ENCODE measurements at places on chromosomes 11 and 22.
A peak's percentile ranks its signal among the peaks of the same experiment; 100 is the strongest.

- DNase-seq, result no peak
- no peaks in the 10 kb centered on the region for H3K4me1 ChIP-seq
- H3K4me3 ChIP-seq, result no peak overlapping the region
- no peak overlapping the region for H3K27ac ChIP-seq
- no peaks in the 10 kb centered on the region for H3K36me3 ChIP-seq
- no peaks in the 10 kb centered on the region for H3K27me3 ChIP-seq
Measured at GRCh38 chr22:39459681-39460080, 2.9 kb downstream of the MGAT3 start.

DNA sequence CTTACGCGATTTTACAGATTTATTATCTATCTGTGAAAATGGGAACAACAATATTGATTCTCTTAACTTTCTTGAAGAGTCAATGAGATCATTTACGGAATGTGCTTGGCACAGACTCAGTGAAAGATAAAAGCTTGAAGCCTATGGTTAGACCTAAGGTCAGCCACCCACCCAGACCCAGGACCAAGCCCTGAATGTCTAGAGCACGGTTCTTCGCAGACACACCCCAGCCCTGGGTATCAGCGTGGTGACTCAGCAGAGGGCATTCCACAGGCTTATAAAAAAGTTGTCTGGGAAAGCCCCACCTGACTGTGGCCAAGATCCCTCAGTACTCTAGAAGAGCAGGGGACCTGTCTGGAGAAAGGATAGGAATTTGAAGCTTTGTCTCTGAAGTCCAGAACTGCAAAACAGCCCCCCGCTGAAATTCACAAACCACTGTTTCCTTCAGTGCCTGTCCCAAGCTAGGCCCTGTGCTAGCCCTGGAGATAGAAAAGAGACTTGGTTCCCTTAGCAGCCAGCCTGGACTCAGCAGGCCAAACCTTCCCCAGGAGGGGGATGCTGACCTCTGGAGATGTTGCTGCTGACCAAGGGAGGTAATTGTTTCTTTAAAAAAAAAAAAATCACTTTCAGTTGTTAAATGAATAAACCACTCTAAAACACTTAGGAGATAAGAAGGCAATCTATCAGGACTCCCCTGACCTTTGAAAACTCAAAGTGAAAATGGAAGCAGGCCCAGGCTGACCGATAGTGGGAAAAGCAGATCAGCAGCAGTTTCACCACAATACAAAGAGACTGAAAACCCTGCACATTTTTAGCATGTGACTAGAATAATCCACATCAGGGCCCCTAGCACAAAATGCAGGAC, 114.0 kb downstream of the ABTB2 start:
- H3K4me1 ChIP-seq, result peaks cover 54% of the 10 kb centered on the region
- no peak for DNase-seq
- no peak overlapping the region for H3K4me3 ChIP-seq
- peak overlapping the region; percentile 89 for H3K27ac ChIP-seq
- H3K27me3 ChIP-seq, result no peaks in the 10 kb centered on the region
- no peaks in the 10 kb centered on the region for H3K36me3 ChIP-seq

DNA sequence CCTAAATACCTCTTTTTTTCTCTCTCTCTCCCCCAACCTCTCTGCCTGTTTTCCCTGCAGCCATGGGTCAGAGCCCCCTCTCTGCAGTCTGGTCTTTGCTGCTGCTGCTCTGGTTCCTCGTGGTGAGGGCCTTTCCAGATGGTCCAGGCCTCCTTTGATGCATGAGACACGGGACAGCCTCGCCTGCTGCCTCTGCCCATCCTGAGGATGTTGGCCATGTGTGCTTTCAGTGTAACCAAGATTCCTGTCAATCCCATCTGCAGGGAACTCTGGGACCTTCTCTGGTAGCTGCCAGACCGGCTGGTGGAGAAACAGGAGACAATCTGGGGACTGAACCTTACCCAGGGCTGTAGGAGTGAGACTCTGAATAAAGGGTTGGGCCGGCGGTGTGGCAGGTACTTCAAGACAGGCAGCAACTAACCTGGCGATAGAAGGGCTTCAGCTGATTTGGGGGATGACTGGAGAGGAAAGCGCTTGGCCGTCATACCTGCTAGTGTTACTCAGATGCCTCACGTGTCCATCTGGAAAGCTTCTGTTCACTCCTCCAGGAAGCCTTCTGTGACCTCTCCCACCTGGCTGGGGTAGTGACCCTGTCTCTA, 7.1 kb downstream of the CHRNA10 start:
- H3K4me3 ChIP-seq, result no peak overlapping the region
- no peak overlapping the region for H3K27ac ChIP-seq
- H3K36me3 ChIP-seq, result peaks cover 3% of the 10 kb centered on the region
- DNase-seq, result no peak

GRCh38 chr22:19693581-19693980, 20.7 kb upstream of the SEPTIN5 start:
- H3K4me1 ChIP-seq, result peaks cover 7% of the 10 kb centered on the region
- no peak overlapping the region for H3K4me3 ChIP-seq
- H3K27ac ChIP-seq, result no peak overlapping the region
- DNase-seq, result no peak
- no peaks in the 10 kb centered on the region for H3K36me3 ChIP-seq
- H3K27me3 ChIP-seq, result no peaks in the 10 kb centered on the region

DNA sequence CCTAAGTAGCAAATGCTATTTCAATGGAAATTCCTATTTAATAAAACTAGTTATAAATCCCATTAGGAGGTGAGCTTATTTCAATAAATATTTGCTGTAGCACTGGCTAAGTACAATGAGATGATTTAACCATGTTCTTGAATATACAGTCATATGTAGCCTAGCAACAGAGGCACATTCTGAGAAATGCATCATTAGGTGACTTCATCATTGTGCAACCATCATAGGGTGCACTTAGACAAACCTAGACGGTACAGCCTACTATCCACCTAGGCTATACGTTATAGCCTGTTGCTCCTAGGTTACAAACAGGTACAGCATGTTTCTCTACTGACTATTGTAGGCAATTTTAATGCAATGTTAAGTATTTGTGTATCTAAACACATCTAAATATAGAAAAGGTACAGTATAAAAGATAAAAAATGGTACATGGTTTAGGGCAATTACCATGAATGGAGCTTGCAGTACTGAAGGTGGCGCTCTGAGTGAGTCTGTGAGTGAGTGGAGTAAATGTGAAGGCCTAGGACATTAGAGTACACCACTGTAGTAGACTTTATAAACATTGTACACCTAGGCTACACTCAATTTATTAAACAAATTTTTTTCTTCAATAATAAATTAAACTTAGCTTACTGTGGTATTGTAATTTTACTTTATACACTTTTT, 350.1 kb downstream of the CASP12 start:
- H3K27ac ChIP-seq, result no peak overlapping the region
- H3K27me3 ChIP-seq, result no peaks in the 10 kb centered on the region
- H3K4me3 ChIP-seq, result no peak overlapping the region
- no peaks in the 10 kb centered on the region for H3K4me1 ChIP-seq

- no peak for DNase-seq
- H3K27me3 ChIP-seq, result no peaks in the 10 kb centered on the region
- no peak overlapping the region for H3K27ac ChIP-seq
- H3K4me1 ChIP-seq, result no peaks in the 10 kb centered on the region
- H3K36me3 ChIP-seq, result no peaks in the 10 kb centered on the region
- no peak overlapping the region for H3K4me3 ChIP-seq
Measured at GRCh38 chr11:128246364-128246801, 341.0 kb downstream of the ETS1 start.

GRCh38 chr22:30636226-30637077, 871 bp downstream of the SLC35E4 start:
- no peak for DNase-seq
- peak overlapping the region; percentile 75 for H3K27ac ChIP-seq
- H3K4me1 ChIP-seq, result peaks cover 10% of the 10 kb centered on the region
- H3K4me3 ChIP-seq, result peak overlapping the region; percentile 60
- H3K27me3 ChIP-seq, result no peaks in the 10 kb centered on the region

DNA sequence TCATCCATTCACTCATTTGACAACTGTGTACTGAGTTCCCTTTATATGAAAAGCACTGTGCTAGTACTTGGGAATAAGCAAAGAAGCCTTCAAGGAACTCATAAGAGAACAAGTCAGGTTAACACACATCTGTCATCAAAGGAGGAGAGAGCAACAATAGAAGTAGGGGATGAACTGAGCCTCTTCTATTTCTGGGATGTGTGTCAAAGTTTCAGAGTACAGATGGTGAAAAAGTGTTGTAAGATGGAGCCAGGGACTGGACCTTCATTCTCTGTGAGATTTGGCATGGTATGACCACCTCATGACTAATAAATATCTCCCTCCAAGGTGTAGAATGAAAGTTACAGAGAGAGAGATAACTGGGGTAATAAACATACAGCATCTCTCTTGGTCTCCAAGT, 349.8 kb upstream of the PLET1 start:
- no peaks in the 10 kb centered on the region for H3K36me3 ChIP-seq
- no peak for DNase-seq
- H3K27ac ChIP-seq, result no peak overlapping the region
- no peaks in the 10 kb centered on the region for H3K4me1 ChIP-seq
- H3K27me3 ChIP-seq, result no peaks in the 10 kb centered on the region
- H3K4me3 ChIP-seq, result no peak overlapping the region

GRCh38 chr11:123069908-123070821, 8.2 kb upstream of the HSPA8 start:
- H3K4me1 ChIP-seq, result no peaks in the 10 kb centered on the region

GRCh38 chr11:8671193-8671612, 11.3 kb downstream of the TRIM66 start:
- no peak for DNase-seq
- no peak overlapping the region for H3K27ac ChIP-seq
- no peaks in the 10 kb centered on the region for H3K27me3 ChIP-seq

DNA sequence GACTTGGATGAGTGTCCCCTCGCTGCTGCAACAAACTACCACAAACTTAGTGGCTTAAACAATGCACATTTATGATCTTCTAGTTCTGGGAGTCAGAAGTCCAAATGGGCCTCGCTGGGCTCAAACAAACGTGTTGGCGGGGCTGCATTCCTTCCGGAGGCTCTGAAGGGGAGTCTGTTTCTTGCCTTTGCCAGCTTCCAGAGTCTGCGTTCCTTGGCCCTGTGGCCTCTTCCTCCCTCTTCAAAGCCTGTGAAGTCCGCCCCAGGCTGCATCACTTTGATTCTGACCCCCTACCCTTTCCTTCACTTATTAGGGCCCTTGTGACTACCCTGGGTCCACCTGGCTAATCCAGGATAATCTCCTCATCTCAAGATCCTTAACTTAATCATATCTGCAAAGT, 80.3 kb upstream of the NECTIN1 start:
- H3K4me3 ChIP-seq, result no peak overlapping the region
- H3K27ac ChIP-seq, result no peak overlapping the region
- H3K36me3 ChIP-seq, result no peaks in the 10 kb centered on the region

DNA sequence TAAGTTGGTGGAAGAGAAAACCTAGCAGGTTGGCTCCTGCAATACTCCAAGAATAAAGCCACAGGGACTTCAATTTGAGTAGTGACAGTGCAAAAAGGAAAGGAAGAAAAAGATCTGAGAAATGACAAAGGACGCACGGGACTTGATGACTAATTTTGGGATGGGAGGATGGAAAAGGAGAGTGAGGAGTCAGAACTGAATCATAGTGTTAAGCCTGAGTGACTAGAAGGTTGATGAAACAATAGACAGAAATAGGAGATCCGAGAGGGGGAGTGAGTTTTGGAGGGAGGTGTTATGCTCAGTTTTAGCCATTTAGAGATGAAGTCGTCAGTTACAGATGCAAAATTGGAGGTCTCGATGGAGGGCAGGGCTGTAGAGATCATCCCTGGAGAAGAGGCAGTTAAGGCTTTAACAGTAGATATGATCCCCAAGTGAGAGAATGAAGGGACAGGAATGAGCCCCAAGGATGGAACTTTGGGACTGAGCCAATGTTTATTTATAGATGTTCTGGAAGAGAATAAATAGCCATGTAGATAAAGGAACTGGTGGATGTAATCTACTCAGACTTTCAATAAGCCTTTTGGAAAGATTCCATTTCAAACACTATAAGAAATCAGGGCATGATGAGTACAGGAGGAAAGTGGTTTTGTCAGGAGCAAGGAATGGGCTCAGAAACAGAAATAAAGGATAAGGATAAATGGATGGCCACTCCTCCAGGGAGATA, 108.9 kb upstream of the NCAM1 start:
- no peak overlapping the region for H3K4me3 ChIP-seq
- H3K27me3 ChIP-seq, result peaks cover 5% of the 10 kb centered on the region
- DNase-seq, result peak; percentile 22
- no peaks in the 10 kb centered on the region for H3K4me1 ChIP-seq
- no peak overlapping the region for H3K27ac ChIP-seq

GRCh38 chr11:107665018-107665417, 46.8 kb downstream of the SLN start:
- no peaks in the 10 kb centered on the region for H3K36me3 ChIP-seq
- no peaks in the 10 kb centered on the region for H3K4me1 ChIP-seq
- no peaks in the 10 kb centered on the region for H3K27me3 ChIP-seq
- no peak overlapping the region for H3K27ac ChIP-seq

- H3K4me1 ChIP-seq, result no peaks in the 10 kb centered on the region
- no peak for DNase-seq
- no peaks in the 10 kb centered on the region for H3K27me3 ChIP-seq
- no peak overlapping the region for H3K4me3 ChIP-seq
- no peaks in the 10 kb centered on the region for H3K36me3 ChIP-seq
Measured at GRCh38 chr11:9914064-9914463, 250.2 kb downstream of the SWAP70 start.

GRCh38 chr22:45587638-45588505, 83.8 kb upstream of the ATXN10 start:
- H3K27me3 ChIP-seq, result no peaks in the 10 kb centered on the region
- no peaks in the 10 kb centered on the region for H3K36me3 ChIP-seq
- no peak overlapping the region for H3K4me3 ChIP-seq
- H3K4me1 ChIP-seq, result no peaks in the 10 kb centered on the region

- H3K4me3 ChIP-seq, result no peak overlapping the region
- H3K36me3 ChIP-seq, result no peaks in the 10 kb centered on the region
- H3K4me1 ChIP-seq, result no peaks in the 10 kb centered on the region
- H3K27ac ChIP-seq, result no peak overlapping the region
- H3K27me3 ChIP-seq, result no peaks in the 10 kb centered on the region
- DNase-seq, result no peak
Measured at GRCh38 chr11:68052137-68052873, 13.5 kb downstream of the TCIRG1 start.

DNA sequence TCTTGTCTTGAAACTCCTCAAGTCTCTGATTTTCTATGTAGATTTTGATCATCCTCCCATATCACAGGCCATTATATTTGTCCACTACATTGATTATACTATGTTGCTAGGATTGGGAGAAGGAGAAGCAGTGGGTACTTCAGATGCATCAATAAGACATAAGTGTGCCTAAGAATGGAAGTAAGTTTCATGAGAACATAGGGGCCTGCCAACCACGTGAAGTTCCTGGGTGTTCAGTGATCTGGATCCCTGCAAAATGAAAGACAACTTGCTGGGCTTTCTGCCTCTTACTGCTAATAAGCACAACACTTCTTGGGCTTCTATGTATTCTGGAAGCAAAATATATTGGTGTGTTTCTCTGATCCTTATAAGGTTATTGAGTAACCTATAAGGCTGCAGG, 17.8 kb downstream of the SERPINH1 start:
- H3K27me3 ChIP-seq, result no peaks in the 10 kb centered on the region
- no peak for DNase-seq
- no peaks in the 10 kb centered on the region for H3K36me3 ChIP-seq
